Thymus (tissue), 14 donors: ENCODE measurements at places on chromosomes 4 and X.

GRCh38 chr4:25977397-25978170 is 63.6 kb downstream of the SMIM20 start:
- no peak for DNase-seq

GRCh38 chrX:23826653-23827052 is 43.7 kb downstream of the SAT1 start:
- DNase-seq: no peak

DNA sequence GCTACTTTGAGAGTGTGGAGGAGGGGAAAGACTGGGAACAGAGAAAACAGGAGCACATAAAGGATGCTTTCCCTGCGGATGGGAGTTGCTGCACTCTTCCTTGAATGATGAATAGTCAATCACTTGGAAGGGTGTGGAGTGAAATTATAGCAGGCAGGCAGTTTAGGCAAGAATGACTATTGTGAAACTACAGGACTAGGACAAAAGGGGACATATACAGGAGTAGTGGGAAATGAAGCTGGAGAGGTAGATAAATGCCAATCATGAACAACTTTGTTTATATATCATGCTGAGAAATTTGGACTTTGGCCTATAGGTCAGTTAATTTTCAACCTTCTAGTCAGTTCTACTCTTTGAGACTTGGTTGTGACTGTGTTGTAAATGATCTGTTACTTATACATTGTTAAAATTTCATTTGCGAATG is 76.9 kb downstream of the PAQR3 start:
- no peak for DNase-seq

- DNase-seq: no peak
Measured at GRCh38 chr4:112510291-112511092, 5.5 kb downstream of the NEUROG2 start.

- no peak for DNase-seq
Measured at GRCh38 chr4:11397819-11398610, 30.7 kb downstream of the HS3ST1 start.

- DNase-seq: no peak
Measured at GRCh38 chr4:69999420-69999819, 3.7 kb downstream of the STATH start.

DNA sequence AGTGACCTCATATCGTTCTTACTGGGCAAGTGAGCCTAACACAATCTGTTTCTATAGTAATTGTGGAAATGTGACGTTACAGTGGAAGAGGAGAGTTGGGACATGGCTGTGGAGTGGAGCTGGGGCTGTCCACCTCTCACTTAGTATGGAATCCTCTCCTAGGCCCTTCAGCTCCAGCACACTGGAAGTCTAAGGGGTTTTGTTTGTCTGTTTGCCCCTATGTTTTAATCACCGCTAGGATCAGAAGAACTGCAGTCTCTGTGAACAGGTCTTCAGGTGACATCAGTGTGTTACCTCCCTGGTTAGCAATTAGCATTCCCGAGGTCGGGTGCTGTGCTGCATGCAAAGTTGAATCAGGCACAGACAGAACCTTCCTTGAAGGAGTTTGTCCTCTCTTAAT is 49.3 kb upstream of the CLDN34 start:
- no peak for DNase-seq

DNA sequence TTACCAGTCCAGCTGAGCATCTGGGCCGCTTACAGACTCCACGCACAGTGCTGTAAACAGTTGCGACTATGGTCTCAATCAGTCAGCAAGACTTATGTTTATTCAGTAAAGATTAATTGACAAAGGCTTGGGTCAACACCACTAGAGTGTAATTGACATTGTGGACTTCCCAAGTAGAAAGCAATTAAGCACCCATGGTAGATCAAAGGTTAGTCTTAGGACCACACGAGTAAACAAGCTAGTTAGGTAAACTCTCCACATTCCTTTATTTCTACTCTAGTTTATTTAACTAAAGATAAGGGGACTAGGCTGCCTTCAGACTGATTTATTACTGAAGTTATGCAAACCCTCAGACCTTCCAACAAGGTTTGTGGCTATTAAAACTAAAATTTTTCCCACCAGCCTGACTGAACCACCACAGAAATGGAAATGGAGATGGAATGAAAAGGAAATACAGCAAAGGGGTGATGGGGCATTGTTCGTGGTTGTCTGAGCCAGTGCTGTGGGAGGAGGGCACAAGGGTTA is 44.2 kb downstream of the MTHFD2L start:
- DNase-seq: no peak

DNA sequence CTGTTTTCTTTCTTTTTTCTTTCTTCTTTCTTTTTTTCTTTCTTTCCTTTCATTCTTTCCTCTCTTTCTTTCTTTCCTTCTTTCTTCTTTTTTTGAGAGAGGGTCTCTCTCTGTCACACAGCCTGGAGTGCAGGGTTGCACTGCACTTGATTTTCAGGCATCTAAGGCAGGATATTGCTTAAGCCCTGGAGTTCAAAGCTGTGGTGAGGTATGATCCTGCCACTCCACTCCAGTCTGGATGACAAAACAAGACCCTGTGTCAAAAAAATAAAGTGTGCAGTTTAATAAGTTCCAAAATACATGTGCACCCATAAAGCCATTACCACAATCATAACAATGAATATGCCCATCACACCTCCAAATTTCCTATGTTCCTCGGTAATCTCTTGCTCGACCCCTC is 10.6 kb upstream of the ZNF718 start:
- no peak for DNase-seq

DNA sequence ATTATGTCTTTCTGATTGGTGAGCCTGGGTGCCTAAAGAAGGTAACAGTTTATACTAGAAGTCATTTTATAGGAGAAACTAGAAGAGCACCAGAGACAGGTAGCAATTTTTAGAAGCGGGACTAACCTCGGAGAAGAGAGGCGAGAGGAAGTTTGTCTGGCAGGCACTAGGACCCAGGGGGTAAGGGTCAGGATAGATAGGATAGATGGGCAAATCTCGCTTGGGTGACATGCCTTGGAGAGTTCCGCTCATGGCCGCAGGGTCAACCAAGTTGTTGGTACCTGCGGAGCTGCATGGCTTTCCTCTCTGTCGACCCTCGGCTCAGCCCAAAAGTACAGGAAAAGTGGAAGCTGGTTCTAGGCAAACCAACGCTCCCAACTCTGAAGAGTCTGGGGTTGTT is 11.3 kb downstream of the PI4K2B start:
- no peak for DNase-seq

DNA sequence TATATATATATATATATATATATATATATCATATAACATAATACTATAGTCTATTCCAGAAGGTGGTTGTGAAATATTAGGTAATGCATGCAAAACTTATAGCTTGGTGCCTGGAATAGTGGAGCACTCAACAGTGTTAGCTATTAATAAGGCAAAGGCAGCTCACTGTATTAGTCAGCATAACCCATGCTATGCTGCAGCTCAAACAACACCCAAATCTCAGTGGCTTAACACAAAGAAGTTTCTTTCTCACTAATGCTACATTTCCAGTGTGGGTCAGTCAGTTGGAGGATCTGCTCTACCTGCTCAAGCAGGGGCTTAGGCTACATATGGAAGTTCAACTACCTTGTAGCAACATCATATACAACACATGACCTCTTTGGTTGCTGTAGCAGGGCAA is 5.2 kb upstream of the RPGR start:
- DNase-seq: no peak

GRCh38 chrX:153774576-153775292 is 6.1 kb upstream of the SRPK3 start:
- DNase-seq: no peak

DNA sequence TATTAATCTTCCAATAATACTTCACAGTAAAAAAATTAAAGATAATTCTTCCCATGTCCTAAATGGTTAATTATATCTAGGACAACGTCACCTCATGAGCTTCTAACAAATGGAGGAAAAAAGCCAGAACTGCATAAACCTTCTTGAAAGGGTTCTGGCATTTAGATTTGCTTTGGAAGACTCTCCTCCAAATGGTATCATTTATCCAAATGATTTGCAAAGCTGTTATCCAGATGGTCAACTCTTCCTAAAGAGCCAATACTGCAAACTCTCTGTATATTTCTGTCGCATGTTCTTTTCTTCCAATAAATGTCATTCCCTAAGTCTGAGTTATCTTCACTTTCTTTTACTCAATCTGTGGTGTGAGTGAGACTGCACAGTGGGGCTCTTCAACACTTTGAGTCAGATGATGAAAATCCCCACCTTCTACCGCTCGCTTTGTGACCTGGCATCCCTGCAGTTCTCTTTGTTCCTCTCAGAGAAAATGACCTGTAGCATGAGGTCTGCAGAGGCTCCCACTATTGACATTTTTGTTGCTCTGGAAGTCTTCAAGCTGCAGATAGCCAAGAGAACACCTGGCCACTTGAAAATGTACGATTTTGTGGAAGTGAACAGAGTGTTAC is 52.9 kb downstream of the TMEM150C start:
- no peak for DNase-seq

DNA sequence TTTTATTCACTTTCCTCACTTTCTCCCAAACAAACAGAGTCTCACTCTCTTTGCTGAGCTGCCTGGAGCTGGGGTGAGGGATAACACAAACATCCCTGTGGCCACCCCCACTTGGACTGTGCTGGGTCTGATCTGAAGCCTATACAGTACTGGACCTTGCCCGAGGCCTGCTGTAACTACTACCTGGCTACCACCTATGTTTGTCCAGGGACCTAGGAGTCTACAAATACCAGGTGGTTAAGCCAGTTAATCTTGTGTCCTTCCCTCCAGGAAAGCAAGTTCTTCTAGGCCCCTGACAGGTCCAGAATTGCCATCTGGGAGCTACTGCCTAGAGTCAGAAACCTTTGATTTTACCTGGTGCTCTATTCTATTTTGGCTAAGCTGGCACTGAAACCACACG is 87.3 kb downstream of the RTL3 start:
- DNase-seq: no peak
